Keratinocyte (primary cell): ENCODE measurements at places on chromosomes 7 and 10.

DNA sequence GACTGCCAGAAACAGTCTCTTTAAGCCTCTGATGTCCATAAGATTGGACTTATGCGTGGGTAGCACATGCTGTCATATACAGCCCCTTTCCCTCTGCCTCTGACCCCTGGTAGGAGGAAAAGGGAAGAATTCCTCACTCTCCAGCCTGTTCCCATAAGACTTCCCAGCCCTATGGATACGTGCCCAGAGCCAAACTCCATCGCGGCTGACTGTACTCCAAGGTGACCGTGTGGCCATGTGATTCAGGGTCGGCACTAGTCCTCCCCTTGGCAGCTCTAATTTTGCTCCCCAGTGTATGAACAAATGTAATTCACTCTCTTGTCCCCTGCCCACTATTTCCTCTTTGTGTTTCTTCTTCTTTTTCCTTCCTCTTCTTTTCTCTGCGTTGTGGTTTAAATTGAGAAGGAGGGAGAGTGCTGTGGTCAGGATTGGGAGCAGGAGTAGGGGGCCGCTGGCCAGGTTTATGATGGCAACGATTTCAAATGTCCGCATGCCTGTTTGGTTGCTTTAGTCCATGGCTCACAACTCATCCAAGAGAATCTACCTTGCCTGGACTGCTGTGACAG, 43.8 kb downstream of the PRLHR start:
- no peak for DNase-seq

DNA sequence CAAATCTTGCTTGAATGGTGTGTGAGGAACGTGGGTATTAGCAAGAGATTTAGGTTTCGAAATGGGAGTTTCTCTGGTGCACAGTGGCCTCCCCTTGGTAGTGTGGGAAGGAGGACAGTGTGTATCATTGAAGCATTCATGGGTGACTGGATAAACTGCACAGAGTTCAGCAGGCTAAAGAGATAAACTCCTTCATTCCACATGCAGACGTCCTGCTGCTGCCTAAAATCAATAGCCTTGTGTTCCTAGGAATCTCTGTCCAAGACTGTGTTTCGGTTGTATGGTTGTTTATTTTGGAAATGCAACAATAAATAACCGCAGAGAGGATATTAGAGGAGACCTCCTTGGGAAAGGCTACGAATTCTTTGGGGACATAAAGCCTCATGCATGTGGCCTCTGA, 100.9 kb upstream of the FAM171A1 start:
- DNase-seq: no peak

DNA sequence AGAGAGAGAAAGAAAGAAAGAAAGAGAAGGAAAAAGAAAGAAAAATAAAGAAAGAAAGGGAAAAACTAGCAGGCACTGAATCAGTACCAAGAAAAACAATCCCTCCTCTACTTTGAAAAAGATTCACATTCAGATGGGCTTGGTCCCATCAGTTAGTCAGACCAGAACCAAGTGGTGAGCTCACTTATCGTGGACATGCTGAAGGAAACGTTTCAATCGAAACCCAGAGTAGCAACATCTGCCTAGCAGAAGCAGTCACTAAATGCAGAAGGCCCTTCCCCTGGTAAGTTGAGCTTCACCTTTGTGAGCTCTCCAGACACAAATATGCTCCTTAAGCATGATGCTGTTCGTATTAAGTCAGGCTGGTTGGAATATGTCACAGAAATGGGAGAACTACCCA, 167.7 kb downstream of the TRIL start:
- DNase-seq: no peak

DNA sequence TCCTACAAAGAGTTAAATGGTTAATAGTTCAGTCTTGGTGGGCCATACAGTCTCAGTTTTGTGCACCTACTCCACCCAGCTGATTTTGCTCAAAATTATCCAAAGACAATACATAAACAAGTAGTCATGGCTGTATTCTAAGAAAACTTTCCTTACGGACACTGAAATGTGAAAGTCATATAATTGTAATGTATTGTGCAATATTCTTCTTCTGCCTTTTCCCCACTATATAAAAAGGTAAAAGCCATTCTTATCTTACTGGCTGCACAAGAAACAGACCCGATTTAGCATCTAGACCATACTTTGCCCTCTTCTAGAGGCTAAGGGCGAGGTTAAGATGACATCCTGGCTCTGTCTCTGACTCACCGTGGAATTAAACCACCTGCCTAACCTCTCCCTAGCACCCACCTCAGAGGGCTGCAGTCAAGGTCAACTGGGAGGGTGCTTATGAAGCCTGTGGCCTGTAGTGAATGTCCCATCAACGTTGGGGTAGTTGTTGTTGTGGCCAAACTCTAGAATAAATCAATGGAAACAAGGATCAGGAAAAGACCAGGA, 63.8 kb upstream of the DOCK1 start:
- DNase-seq: no peak

- no peak for DNase-seq
Observed at GRCh38 chr7:45290880-45291279, 133.3 kb downstream of the RAMP3 start.

GRCh38 chr10:132499367-132499685, 38.3 kb upstream of the INPP5A start:
- DNase-seq: no peak

- no peak for DNase-seq
Observed at GRCh38 chr10:128930515-128930914, 536.5 kb upstream of the MGMT start.

DNA sequence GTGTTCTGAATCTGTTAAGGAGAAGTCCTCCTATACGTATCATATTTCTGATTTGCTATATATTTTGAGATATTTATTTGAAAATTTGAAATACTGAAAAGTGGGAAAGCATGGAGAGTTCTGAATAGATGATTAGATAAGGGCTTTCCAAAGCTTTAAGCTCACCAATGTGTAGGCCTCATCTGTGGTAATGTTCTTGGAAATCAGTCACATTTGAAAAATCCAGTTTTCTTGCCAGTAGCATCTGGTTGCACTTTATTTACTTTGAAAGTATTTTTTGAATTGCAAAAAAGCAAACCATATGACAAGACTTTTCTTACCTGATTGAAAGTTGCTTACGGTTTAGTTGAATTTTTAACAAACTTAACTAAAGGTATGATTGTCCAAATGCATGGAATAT, 21.7 kb downstream of the ADD3 start:
- no peak for DNase-seq

DNA sequence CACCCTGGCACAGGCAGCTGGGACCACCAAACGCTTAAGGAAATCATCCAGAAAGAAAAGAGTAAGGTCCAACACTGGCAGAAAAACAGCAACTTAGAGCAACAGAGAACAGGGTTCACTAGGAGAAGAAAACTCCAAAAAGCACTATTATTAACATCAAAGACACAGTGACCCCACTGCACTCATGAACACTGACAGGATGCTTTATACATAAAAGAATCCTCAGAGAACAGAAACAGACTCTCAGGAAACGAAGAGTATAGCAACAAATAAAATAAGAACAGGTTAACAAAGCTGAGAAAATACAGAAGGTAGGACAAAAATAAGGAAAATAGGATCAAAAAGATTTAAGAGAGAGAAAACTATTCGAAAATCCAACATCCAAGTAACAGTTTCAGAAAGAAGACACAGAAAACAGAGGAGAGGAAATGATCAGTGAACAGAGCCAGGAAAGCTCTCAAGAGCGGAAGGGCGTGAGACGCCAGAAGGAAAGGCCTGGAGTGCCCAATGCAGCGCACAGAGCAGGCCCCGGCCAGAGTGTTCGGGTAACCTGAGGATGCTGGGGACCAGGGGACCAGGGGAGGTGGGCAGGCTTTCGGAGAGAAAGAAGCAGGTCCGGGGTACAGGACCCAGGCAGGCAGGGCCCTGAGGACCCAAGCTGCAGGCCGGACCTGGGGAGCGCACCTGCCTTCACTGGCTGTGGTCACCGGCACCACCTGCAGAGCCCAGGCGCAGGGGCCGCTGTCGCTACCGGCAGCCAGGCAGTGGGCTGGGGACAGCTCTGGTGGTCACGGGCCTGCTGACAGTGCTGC, 258.2 kb downstream of the MAD1L1 start:
- no peak for DNase-seq
